ENCODE measurements at places on chromosomes 7 and 10.

DNA sequence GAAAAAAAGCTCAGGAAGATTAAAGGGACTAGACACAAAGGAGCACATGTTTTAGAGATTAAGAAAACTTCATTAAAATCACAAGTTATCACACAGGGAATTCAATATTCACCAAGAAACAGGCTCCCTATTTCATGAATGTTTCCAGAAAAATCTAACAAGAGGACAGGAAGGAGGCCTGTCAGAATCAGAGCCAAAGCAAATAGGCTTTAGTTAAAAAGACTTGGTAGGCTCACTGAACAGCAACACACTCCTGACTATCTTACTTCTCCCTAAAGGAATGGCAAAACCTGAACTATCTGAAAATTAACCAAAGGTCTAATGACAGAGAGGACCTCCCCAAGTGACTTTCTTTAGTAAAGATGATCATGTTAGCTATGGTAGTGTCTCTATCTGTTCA, 188.3 kb upstream of the MEOX2 start:
- DNase-seq = no peak

DNA sequence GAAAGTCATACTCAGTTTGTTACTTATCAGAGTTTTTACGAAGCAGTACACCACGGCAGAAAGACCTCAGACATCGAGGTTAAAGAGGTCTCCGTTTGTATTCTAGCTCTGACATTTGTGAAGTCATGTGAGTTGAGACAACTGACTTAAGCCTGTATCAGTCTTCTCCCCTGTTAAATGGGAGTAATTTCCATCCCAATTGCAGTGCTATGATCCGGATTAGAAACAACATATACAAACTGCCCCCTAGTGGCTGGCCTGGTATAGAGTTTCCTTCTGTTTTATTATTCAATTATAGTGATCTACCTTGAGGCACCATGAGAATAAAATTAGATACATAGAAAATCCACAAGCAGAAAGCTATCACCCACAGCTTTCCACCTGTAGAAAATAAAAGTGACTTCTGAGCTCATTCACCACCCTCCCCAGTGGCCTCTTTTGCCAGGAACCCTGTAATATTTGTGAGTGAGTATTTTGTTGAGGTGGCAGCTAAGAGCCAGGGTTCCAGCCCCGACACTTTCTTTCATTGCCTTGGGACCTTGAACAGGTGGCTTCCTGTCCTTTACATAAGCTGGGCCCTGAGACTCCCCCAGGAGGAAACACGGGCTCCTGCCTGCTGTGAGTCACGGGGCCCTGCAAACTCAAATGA, 607.2 kb upstream of the MGMT start:
- no peak for DNase-seq

DNA sequence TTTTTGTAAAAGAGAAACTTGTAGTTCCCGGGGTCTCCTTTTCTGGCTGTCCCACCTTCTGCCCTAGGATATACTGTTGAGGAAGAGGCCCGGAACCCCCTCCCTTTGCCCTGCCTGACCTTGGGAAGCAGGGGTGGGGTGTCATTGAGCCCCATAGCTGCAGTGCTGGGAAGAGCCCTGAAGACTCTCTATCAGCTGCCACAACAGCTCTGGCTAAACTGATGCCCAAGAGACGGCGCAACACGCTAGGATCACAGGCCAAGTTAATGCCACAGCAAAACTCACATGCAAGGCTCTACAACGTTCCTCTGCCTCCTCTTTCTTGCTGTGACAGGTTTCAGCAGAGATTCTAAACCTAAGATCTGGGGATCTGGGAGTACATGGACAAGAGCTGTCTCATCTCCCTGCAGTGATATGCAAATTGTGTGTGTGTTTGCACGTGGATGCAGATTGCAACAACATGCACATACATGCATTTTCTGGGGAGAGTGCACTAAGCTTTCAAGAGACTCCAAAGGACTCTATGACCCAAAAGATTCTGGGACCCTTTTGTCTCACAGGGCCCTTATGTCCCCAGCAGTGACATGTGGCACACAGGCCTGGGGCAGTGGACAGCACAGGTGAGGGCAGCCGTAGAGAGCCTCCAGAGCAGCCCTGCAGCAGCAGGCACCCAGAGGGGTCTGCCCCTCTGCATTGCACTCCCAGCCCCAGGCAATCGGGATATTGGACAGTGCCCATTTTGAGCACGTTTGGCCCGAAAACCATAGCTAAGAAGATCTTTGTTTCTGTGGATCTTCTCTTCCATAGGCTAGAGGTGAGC, 2.5 kb downstream of the RASSF4 start:
- DNase-seq = no peak

GRCh38 chr10:649445-649797, 40.0 kb downstream of the DIP2C start:
- DNase-seq = no peak

DNA sequence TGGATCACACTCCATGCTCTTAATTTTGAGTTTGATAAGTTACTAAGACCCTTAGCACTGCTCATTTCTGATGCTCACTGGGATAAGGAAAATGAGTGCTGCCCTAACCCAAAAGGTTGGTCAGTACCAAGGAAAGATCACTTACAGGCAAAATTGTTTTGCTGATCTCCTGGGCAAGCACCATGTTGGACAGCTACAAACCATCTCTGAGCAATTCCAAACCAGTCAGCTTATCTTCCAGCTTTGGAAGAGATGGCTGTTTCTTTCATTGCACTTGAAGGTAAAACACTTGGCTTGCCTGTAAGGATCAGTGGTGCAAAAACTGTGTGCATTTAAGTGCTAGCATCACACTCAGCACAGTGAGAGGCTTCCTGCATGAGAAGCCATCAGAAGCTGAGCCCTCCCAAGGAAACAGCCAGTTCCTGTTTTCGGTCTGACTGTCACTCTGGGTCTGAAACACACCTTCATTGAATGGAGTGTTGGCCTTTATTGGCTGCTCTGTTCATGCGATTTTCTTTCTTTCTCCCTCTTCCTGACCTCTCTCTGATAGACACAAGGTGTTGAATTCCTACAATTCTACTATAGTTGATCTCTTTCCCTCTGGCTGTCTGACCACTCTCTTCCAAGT, 126.4 kb upstream of the GHITM start:
- no peak for DNase-seq
